ENCODE measurements at places on chromosomes 4 and X. TPM values are rescaled to one million over a fixed set of nuclear protein-coding genes. Genes with fewer than 3 reads are reported as not detected.

GRCh38 chrX:153935326-153935851 is 552 bp upstream of the NAA10 start:
- no peak for DNase-seq

Gene FHIP1A
- not detected for total RNA-seq

GRCh38 chr4:36337665-36338185 is 56.3 kb downstream of the DTHD1 start:
- no peak for DNase-seq

DNA sequence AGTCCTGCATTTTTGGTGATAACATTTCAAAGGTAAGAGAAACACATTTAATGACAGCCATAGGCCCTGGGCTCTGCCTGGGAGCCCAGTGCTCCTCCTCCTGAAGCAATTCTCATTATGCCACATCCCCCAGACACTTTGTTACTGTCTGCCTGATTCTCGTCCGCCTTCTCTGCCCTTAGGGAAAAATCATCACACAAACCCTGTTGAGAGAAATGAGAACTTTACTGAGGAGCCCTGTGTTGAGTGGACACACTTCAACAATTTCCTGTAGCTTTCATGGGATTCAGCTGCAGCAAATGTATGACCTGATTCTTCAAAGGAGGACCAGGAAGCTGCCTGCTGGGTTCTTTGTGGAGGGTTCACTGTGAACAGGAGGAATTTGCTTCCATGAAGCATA is 566.5 kb upstream of the FRG1 start:
- no peak for DNase-seq

All from OCI-LY7 (cell line).